ENCODE measurements at places on chromosomes 1 and 21.

DNA sequence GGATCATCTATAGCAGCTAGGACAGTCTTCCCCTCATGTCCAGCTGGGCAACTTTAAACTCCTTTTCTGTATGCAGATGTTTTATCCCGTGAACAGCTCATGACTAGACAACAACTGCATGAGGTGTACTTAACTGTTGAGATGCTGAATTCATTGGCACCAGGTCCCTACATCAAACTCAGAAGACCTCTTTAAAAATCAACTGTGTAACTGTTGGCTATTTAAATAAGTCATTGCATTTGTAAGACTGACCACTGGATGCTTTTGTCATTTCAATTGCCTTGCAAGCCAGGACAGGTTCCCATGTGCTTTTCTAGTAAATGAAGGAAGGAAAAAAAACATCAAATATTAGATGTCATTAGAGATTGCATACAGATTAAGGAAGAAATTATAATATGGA is 28.3 kb upstream of the GORAB start:
- no peak for DNase-seq

DNA sequence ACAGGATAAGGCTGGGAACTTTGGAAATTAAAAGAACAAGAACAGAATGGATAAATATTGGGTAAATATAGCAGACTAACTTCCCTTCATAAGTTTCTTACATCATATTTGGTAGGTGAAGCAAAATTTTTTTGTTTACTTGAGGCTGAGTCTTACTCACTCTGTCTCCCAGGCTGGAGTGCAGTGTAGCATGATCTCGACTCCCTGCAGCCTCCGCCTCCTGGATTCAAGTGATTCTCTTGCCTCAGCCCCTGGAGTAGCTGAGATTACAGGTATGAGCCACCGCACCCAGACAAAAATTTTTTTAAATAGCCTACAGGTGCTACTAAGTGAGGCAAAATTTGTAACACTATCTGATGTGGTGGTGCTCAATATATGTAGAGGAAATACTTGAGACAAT is 50.7 kb downstream of the TM2D1 start:
- no peak for DNase-seq

GRCh38 chr1:3907031-3907534 is 7.0 kb upstream of the C1orf174 start:
- DNase-seq: no peak

DNA sequence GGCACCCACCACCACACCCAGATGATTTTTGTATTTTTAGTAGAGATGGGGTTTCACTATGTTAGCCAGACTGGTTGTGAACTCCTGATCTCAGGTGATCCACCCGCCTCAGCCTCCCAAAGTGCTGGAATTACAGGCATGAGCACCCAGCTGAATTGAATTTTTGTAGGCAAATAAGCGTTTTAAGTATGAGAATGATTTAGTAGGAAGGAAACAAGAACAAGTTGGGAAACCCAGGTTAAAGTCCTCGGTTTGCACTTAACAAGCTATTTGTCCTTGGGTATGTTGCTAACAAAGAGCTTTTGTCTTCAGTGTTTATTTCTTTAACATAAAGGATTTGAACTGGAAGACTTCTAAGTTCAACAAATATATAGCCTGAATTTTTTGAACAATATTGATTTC is 23.9 kb downstream of the BTF3L4 start:
- DNase-seq: no peak

DNA sequence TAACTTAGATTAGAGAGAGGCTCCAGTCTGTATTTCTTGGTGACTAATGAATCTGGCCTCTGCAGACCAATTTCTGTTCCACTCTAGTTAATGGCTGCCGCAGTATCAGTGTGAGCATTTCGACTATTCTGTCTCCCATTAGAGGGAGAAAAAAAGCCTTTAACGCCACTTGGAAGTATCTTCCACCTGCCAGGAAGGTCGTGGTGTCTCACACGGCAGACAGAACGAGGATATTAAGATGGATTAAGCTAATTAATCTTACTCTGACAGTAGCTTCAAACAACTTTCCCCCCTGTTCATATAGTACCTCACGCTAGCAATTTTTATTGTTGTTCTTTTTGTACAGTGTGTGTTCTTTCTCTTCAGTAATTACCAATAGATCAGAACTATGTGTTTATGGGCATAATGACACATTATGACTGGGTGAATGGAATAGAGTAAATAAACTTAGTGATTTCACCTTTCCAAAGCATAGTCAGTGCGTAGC is 153.8 kb downstream of the ADGRL2 start:
- no peak for DNase-seq

DNA sequence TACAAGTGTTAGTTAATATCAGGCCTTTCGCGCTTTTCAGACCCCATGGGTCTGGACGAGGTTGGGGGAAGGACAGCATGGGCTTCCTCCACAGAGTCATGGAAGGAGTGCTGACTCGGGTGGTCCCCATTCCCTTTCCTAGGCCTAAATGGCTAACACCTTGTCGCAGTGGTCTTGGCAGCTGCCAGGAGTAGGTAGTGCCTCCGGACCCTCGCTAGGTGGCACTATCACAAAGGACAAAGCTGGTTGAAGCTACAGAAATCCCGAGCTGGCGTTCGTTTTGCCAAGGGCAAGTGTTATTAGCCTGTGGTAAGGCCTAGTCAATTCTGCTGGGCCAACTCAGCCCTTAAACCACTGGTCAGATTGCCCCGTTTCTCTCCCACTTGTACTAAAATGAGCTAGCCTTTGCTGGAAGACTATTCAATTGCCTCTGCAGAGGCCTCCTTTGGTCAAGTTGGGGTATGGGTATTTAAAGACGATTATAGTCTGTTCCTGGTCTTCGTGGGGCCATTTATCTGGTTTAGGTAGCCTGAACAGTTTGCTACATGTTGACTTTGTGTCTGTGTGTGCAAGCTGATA is 1.1 kb upstream of the UBE2Q1 start:
- peak; percentile 97 for DNase-seq

DNA sequence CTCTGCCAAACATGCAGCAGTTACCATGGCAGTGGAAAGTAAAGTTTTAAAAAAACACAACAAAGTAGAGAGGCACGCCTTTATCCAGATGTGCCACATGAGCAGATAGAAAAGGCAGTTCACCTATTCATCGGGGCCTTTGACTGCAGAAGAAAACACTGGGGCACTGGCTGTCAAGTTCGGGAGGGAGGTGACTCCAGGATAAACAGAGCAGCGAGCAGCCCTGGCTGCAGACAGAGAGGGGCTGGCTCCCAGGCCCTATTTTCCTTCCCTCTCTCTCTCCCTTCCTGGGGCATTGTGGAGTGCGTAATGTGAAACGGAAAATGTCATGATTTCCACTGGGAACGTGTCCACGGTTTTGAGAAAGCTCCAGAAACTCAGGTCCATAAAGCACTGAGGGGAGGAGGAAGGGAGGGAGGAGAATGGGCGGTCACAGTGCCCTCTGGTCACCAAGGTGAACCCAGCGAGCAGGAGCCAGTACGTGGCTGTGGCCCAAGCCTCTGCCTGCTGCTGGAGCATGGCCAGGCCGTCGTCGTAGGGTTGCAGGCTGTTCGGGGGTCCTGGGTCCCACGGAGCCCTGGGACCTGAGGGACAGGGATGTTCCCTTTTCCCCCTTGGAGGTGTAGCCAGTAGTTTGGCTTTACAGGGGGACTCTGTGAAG is 114.7 kb upstream of the IRF2BP2 start:
- DNase-seq: no peak

DNA sequence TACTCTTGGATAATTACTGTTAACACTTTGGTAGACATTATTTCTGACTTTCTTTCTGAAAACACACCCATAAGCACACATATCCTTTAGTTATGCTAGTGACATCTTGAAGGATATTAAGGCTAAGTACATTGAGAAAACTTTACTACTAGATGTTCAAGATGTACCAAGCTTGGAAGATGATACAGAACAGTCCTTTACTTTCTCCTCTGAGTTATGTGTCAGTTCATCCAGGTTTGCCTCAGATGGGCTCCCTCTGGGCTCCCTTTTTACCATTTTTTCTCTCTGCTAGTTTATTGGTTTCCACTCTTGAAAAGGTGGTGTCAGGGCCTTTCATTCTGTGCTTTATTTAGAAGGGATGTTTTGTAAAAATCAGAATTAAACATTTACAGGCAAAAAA is 172.3 kb downstream of the S1PR1 start:
- no peak for DNase-seq

DNA sequence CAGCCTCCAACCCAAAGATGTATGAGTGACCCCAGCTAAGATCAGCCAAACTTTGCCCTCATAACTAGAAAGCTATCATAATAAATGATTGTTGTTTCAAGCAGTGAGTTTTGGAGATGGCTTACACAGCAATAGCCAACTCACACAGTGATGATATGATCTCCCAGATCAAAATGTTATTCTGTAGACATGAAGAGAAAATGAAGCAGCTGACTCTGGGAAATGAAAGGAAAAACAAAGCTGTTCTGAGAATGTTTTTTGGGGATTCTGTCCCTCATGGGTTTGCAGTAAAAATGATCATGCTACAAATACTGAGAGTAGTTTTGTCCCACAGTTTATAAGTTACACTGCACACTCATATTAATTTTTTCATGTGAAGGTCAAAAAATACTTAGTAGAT is 617.8 kb downstream of the MRPL39 start:
- no peak for DNase-seq

DNA sequence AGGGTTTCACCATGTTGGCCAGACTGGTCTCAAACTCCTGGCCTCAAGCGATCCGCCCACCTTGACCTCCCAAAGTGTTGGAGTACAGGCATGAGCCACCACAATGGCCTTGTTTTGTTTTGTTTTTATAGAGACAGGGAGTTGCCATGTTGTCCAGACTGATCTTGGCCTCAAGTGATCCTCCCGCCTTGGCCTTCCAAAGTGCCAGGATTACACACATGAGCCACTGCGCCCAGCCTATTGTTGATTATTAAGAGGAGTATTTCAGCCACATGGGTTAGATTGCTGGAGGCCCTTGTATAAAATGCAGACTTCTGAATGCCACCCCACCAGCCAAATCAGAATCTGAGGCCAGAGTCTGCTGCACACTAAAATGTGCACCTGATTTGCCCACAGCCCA is 57.2 kb upstream of the ANGPTL1 start:
- DNase-seq: no peak

DNA sequence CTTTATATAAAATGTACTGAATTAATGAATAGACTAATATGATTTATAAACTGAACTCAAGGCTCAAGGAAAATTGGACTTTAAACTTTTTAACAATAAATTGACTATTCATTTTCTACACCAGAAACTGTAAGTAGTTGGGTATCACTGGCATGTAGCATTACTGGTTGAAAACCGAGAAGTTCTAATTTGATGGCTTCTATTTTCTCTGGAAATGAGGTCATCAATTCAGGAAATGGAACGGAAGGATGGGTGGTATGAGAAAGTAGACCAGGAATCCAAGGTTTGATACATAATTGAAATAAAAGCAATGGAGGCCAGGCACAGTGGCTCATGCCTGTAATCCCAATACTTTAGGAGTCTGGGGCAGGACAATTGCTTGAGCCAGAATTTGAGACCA is 50.4 kb downstream of the RERE start:
- DNase-seq: no peak

- DNase-seq: no peak
These were observed 5.7 kb upstream of the PPM1J start for GRCh38 chr1:112720800-112721199.

DNA sequence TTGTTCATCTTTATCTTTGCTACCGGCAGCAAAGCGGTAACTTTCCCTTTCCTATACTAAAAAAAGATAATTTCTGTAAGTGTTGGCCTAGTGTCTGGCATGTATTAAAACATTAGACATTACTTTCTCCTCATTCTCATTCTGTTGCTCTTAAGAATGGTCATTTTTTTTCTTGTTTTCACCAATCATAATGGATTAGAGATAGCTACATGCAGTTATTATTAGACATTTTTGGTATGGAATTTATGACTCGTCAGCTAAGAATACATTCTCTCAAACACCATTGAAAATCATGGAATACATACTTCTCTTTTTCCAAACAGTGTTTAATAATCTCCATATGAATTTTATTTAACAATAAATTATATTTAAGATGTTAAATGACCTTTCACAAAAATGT is 1154.6 kb downstream of the BRINP3 start:
- no peak for DNase-seq

DNA sequence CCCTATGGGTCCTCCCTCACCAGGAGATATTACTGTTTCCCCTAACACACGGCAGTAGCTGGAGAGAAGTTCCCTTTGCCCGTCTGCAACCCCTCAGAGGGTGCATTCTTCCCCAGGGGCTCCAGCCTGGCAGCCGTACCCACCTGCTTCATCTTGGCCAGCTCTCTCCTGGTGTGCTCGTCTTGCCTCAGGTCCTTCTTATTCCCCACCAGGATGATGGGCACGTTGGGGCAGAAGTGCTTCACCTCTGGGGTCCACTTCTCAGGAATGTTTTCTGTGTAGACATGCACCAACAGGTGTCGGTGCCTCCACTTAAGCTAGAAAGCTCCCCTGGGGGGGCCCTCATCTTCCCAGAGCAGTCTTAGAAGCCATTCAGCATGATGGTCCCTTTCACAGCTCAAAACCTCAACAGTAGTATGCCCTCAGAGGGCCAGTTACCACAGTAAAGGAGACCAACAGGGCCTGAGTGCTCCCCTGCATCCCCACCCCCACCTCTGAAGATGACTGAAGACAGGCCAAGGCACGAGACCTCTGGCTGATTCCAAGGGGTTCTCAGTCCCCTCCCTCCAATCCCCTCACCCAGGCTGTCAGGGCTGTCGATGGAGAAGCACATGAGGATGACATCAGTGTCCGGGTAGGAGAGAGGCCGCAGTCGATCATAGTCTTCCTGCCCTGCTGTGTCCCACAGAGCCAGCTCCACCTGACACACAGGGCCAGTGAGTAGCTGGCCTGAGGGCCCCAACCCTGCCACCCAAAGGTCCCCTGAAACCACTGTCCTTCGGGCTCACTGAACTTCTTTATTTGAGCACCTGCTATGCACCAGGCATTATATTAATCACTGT is 4.3 kb downstream of the RHOC start:
- DNase-seq: no peak

GRCh38 chr1:30888391-30888790 is 20.2 kb downstream of the SDC3 start:
- DNase-seq: no peak

DNA sequence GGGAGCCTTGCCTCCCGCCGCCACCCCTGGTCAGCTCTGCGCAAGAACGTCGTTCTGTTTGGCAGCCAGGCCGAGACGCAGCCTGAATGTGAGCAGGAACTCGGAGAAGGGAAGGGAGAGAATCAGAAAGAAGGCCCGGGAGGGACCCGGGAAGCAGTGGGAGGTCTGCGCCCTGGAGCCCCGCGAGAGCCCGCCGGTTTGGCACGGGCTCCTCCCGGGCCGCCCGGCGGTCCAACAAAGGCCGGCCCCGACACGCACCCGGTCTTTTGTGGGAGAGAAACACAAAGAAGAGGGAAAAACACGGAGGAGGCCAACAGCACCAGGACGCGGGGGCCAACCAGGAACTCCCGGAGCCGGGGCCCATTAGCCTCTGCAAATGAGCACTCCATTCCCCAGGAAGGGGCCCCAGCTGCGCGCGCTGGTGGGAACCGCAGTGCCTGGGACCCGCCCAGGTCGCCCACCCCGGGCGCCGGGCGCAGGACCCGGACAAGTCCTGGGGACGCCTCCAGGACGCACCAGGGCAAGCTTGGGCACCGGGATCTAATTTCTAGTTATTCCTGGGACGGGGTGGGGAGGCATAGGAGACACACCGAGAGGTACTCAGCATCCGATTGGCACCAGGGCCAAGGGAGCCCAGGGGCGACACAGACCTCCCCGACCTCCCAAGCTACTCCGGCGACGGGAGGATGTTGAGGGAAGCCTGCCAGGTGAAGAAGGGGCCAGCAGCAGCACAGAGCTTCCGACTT is 2.7 kb upstream of the OLIG2 start:
- no peak for DNase-seq
